ENCODE measurements at places on chromosomes 2 and 18.

DNA sequence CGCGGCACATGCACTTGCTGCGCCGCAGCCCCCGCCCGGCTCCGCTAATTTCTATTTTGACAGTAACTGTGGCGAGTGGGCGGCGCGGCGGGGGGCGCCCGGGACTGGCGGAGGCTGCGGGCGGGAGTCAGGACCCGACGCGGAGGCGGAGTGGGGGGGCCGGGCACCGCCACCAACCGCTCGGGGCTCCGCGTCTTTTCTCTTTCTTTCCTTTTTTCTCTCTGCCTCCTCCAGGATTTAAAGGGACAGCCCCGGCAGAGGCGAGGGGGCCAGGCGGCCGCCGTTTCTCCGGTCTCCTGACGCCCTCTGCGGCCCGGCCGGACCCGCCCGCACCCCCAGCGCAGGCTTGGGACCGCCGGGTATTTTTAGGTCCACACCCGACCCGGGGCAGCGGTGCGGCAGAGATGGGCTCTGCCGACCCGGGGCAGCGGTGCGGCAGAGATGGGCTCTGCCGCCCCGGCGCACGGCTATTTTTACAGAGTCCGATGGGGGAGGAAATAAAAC is 460 bp upstream of the ZBTB7C start:
- no peak for DNase-seq
- H3K27me3 ChIP-seq = peaks cover 75% of the 10 kb centered on the region
- H3K27ac ChIP-seq = no peak overlapping the region
- peaks cover 15% of the 10 kb centered on the region for H3K4me1 ChIP-seq

DNA sequence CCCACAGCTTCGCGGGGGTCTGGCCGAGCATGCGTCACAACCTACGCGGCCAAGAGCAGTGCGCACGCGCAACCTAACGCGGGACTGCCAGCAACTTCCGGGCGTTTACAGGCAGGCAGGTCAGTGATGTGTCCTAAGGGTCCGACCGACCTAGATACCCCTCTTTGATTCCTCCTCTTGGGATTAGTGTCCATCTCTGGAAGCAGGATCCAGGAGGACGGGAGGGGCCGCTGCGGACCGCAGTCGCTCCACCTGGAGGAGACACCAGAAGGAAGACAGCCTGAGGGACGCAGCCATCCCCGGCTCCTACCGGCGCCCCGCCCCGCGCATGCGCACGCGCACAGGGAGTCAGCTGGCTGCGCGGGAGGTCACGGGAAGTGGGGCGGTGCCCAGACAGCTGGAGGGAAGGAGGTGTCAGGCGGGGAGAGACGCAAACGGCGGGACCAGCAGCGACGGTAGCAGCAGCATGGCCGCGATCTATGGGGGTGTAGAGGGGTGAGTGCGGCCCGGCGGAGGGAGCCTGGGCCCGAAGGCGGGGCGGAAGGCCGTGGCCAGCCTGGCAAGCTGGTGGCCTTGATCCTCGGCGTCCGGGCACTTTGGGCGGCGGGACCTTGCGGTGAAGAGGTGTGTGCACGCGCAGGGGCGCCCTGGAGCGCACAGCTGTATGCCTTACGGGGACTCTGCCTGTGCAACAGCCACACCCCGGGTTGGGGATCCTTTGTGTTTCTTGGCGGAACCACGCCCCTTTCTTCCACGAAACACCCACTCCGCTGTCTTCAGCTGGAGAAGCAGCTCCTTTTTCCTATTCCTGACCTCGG is at the start of gene NAGK:
Gene NAGK (plus strand): TSS at position 431 of the 818 bp plus-strand sequence. CDS start 36 bp downstream, at position 467.
- peak; percentile 89 for DNase-seq
- peak within 1 kb of the TSS; percentile 97 for H3K4me3 ChIP-seq
- no peaks in the 10 kb centered on the region for H3K27me3 ChIP-seq
- H3K4me1 ChIP-seq = peaks cover 48% of the 10 kb centered on the region

DNA sequence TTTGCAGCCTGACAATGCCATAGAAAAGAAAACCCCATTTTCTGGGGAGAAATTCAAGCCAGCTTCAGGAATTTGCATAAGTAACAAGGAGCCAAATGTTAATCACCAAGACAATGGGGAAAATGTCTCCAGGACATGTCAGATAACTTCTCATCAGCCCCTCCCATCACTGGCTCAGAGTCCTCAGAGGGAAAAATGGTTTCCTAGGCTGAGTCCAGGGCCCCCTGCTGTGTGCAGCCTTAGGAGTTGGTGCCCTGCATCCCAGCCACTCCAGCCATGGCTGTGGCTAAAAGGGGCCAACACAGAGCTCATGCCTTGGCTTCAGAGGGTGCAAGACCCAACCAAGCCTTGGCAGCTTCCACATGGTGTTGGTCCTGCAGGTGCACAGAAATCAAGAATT is 63.7 kb upstream of the FANCL start:
- H3K27me3 ChIP-seq = no peaks in the 10 kb centered on the region
- no peaks in the 10 kb centered on the region for H3K36me3 ChIP-seq
- H3K4me3 ChIP-seq = no peak overlapping the region
- no peaks in the 10 kb centered on the region for H3K4me1 ChIP-seq
- DNase-seq = no peak

DNA sequence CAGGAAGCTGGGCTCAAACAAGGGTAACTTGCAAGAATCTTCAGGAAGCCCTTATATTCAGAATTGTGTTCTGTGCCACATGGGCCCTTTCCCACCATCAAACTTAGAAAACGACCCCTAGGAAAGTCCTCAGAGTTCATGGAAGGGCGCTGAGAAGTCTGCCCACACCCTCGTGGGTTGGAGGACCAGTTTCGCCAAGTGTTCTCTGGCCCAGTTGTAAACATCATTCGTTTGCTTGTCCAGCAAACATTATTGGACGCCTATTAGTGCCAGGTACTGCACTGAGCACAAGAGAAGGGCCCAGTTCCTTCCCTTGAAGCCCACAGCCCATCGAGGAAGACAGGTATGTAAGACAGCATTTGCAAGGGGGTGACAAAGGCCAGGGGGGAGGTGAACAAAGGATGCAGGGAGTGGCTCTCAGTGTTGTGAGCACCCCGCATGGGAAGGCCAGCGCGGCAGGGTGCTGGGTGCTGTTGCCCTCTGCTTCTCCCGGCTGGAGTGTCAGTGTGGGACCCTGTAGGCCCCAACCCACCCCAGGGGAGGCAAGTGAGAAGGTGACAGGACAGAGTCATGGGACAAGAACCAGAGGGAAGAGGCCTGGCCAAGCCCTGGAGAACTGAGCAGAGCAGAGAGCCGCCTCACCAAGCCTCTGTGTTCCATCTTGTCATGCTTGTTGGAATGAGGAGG is 60.2 kb upstream of the ALPP start:
- no peak overlapping the region for H3K4me3 ChIP-seq
- peaks cover 10% of the 10 kb centered on the region for H3K36me3 ChIP-seq
- H3K27ac ChIP-seq = no peak overlapping the region
- peaks cover 15% of the 10 kb centered on the region for H3K4me1 ChIP-seq

DNA sequence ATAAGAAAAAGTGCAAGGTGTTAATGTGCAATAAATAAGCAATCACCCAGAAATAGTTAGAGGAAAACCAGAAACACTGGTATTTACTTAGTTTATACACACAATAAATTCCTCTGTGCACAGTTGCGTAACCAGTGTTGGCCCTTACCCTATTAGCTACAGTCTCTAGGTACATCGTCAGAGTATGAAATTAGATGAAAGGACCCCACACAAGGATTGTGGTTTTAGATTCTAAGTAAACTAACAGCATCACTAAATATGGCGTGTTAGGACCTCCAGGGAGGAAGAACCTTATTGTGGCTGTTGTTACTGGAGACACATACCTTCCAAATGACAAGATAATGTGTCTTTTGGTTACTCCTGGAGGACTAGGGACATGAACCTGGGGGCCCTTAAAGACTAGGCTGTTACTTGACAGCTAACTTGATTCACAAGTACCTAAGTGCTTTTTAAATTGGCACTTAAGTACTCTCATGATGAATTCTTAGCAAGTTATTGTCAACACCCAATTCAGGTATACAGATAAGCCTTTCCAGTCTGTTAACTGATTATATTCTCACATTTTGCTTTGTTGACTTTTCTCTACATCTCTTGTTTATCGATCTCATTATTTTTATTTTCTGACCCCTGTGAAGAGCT is 115.3 kb downstream of the FEZ2 start:
- peaks cover 60% of the 10 kb centered on the region for H3K4me1 ChIP-seq
- no peak overlapping the region for H3K4me3 ChIP-seq
- H3K36me3 ChIP-seq = peaks cover 31% of the 10 kb centered on the region
- H3K27me3 ChIP-seq = no peaks in the 10 kb centered on the region

DNA sequence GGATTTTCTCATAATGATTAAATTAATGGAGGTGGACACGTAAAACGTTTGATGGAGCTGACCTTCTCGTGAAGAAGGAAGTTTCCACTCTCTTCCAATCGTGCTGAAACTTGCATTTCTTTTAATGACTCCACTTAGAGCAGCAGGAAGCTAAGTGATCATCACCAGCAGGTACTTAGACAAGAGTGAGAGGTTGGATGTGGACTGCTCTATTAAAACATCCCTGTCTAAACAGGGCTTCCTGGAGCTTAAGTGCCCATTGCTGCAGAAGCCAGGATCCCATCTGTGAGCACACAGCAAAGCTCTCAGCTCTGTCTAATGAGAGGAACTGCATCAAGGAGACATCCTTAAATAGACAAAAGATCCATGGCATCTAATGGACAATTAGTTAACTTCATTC is 1539.5 kb upstream of the CELF4 start:
- no peak overlapping the region for H3K27ac ChIP-seq
- H3K27me3 ChIP-seq = no peaks in the 10 kb centered on the region
- DNase-seq = no peak
- no peaks in the 10 kb centered on the region for H3K4me1 ChIP-seq
- no peak overlapping the region for H3K4me3 ChIP-seq

- no peak overlapping the region for H3K4me3 ChIP-seq
- DNase-seq = no peak
- H3K27ac ChIP-seq = no peak overlapping the region
- H3K4me1 ChIP-seq = no peaks in the 10 kb centered on the region
- H3K27me3 ChIP-seq = no peaks in the 10 kb centered on the region
- H3K36me3 ChIP-seq = no peaks in the 10 kb centered on the region
Observed at GRCh38 chr2:155250800-155251199, 552.3 kb downstream of the KCNJ3 start.

GRCh38 chr2:212050871-212051270 is 487.7 kb downstream of the ERBB4 start:
- H3K27ac ChIP-seq = no peak overlapping the region
- H3K27me3 ChIP-seq = no peaks in the 10 kb centered on the region
- no peak for DNase-seq
- peaks cover 19% of the 10 kb centered on the region for H3K36me3 ChIP-seq
- H3K4me1 ChIP-seq = no peaks in the 10 kb centered on the region
- H3K4me3 ChIP-seq = no peak overlapping the region

DNA sequence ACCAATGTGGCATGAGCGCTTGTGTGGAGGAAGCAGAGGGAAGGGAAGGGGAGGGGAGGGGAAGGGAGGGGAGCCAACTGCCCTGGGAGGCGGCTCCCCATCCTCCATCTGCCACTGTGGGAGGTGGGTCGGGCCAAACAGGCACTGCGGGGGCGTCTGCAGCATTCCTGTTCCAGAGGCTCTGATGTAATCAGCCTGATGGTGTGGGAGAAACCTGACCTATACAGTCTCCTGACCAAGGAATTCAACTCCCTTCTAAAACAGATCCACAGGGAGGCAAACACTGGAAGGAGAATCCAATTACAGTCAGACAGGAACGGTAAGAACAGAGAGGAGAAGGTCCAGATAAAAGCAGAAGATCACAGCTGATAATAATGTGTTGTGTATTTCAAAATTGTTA is 88.8 kb downstream of the CD8B2 start:
- H3K27ac ChIP-seq = peak overlapping the region; percentile 96
- peak; percentile 47 for DNase-seq
- H3K4me1 ChIP-seq = peaks cover 50% of the 10 kb centered on the region
- no peak overlapping the region for H3K4me3 ChIP-seq

GRCh38 chr2:20490300-20491181 is 43.7 kb downstream of the RHOB start:
- H3K36me3 ChIP-seq = no peaks in the 10 kb centered on the region
- DNase-seq = no peak
- H3K27me3 ChIP-seq = no peaks in the 10 kb centered on the region

- no peak for DNase-seq
- H3K4me3 ChIP-seq = no peak overlapping the region
- H3K4me1 ChIP-seq = peaks cover 41% of the 10 kb centered on the region
Observed at GRCh38 chr2:234970477-234970882, 18.7 kb downstream of the SH3BP4 start.

DNA sequence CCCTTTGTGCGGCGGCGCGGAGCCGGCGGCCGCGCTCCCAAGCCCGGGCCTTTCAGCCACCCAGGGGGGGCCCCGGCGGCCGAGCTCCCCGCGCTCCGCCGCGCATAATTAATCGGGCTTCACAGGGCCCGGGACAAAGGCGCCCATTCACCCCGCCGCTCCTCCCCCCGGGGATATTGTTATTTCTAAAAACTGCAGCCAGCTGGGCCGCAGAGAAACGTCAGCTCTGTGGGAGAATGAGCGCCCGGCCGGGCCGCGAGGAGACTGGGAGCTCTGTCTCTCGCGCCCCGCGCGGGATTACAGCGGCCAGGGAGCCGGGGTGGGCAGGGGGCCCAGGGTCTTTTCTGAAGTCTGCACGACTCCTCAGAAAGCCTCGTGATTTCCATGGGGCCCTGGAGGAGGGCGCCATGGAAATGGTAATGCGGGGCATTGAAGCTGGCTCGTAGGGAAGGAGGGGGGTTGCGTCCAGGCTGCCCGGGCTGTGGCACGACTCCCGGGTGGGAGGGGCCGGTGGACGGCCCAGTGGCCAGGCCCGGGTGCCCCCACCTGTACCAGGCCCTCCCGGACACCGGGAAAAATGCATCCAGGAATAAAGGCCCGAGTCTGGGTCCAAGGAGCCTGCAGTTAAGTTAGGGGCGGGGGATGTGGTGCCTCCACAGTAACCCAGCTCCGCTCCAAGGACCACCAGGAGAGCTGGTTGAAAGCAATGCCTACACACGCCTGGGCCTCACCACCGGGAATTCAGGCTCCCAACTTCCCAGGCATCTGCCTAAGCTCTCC is 125.3 kb downstream of the ZFP36L2 start:
- peaks cover 13% of the 10 kb centered on the region for H3K36me3 ChIP-seq
- H3K4me1 ChIP-seq = peaks cover 31% of the 10 kb centered on the region
- peak overlapping the region; percentile 55 for H3K4me3 ChIP-seq
- peak overlapping the region; percentile 56 for H3K27ac ChIP-seq

Measured in mesothelial cell of epicardium (in vitro differentiated cells).